ENCODE measurements at places on chromosomes 6 and 20.

DNA sequence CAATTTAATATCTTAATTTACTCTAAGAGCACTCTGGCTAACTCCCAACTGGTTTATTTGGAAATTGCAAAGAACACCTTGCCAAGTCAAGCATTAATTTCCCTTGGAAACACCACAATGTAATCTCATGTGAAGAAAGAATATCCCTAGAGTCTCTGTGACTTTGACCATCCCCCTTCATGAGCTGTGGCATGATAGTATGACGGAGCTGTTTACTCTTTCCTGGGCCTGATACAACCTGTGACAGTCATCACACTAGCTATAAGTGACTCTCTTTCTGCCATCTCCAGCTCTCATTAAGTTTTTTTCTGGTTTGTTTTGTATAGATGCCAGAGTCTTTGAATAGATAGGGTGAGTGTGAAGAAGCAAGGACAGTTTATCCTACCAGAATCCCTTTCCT, 470.3 kb upstream of the JARID2 start:
- DNase-seq: no peak

DNA sequence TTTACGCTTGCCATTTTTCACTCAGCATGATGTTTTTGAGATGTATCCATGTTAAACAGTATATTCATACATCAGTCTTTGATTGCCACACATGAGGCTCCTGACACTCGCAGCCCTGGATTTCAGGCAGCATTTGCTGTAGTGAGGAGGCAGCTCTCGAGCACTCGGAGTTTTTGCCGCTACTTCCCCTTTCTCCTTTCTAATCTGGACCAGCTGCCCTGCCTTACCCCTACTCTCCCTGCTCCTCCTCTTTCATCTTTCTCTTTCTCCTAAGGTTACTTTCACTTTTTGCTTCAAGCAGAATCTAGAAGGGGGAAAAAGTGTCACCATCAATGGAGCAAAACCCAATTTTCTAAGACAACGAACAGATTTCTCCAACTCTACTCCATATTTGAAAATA, 5.9 kb upstream of the CST3 start:
- DNase-seq: no peak

GRCh38 chr20:57555457-57556184, 5.3 kb upstream of the PCK1 start:
- DNase-seq: no peak

- DNase-seq: no peak
Measured at GRCh38 chr6:4017834-4018170, 61.1 kb downstream of the FAM217A start.

- DNase-seq: no peak
Measured at GRCh38 chr6:46390153-46390876, 100.9 kb downstream of the RCAN2 start.

GRCh38 chr6:2430612-2431011, 185.2 kb upstream of the GMDS start:
- no peak for DNase-seq

GRCh38 chr20:39468703-39469102, 506.6 kb downstream of the DHX35 start:
- DNase-seq: no peak

DNA sequence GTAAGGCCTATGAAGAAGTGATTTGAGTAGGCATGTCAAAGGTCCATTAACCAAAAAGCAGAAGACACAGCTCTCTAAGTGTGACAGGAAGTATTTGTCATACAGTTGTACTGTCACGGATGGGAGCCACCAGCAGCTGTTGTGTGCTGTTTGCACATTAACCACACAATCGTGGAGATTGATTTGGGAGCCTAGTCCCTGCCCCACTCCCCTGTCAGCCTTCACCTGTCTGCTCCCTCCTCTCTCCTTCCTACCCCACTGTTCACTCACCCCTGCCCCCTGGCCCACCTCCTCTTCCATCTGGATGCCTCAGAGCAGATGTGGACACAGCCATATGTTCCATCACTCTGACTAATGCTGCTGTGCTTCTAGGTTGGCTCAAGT, 124.7 kb upstream of the SPACA1 start:
- peak; percentile 38 for DNase-seq

Data from NK-92 treated with Interleukin-12 subunit alpha and Interleukin-12 subunit beta, amount 100 ng/mL, for 24 hours (cell line).